Cardiac septum (tissue), 1 donor: ENCODE measurements at places on chromosomes 1 and 21. TPM values are rescaled to one million over a fixed set of nuclear protein-coding genes. Genes with fewer than 3 reads are reported as not detected.

SYT2 gene
- total RNA-seq, result not detected

CAMK1G gene
- not detected for total RNA-seq

C1orf87 gene
- total RNA-seq, result not detected

TMEM82 gene
- total RNA-seq, result not detected

PRDM15 gene
- total RNA-seq, result 3.5 TPM

FAM110D gene
- total RNA-seq, result 3.8 TPM

CFAP107 gene
- total RNA-seq, result not detected

KRTAP13-2 gene
- total RNA-seq, result not detected

KCNH1 gene
- not detected for total RNA-seq

LAMC1 gene
- total RNA-seq, result 104 TPM

TEKT2 gene
- not detected for total RNA-seq

RGS13 gene
- total RNA-seq, result 0.27 TPM

WDR64 gene
- not detected for total RNA-seq

CD48 gene
- total RNA-seq, result 1.00 TPM

OR2W3 gene
- total RNA-seq, result not detected

ITLN2 gene
- not detected for total RNA-seq

OXCT2 gene
- 1.3 TPM for total RNA-seq

OR2G6 gene
- not detected for total RNA-seq

AZIN2 gene
- 5.8 TPM for total RNA-seq

OR2AK2 gene
- not detected for total RNA-seq

CCDC24 gene
- total RNA-seq, result 1.9 TPM

S100A8 gene
- total RNA-seq, result 71.3 TPM

MYBPHL gene
- 1.2 TPM for total RNA-seq

KPRP gene
- total RNA-seq, result not detected

C1orf21 gene
- 93.6 TPM for total RNA-seq

MTARC2 gene
- 22.1 TPM for total RNA-seq

TEDDM1 gene
- not detected for total RNA-seq

RALGPS2 gene
- 5.1 TPM for total RNA-seq

CELA2A gene
- total RNA-seq, result not detected

MAGI3 gene
- 8.6 TPM for total RNA-seq

TPTE gene
- total RNA-seq, result not detected

LRRN2 gene
- total RNA-seq, result 1.6 TPM

CD101 gene
- total RNA-seq, result 1.6 TPM

GPR37L1 gene
- total RNA-seq, result not detected

JTB gene
- 61.7 TPM for total RNA-seq

OR6N1 gene
- not detected for total RNA-seq

CD1B gene
- total RNA-seq, result not detected

PHLDA3 gene
- total RNA-seq, result 44.6 TPM

CA14 gene
- 0.51 TPM for total RNA-seq

OR2L8 gene
- not detected for total RNA-seq

LAX1 gene
- 0.40 TPM for total RNA-seq

PPIAL4G gene
- total RNA-seq, result not detected

PODN gene
- total RNA-seq, result 19.4 TPM

LCE1D gene
- not detected for total RNA-seq

FAM163A gene
- 0.16 TPM for total RNA-seq

CRNN gene
- not detected for total RNA-seq

CYP4Z1 gene
- not detected for total RNA-seq

BCAR3 gene
- total RNA-seq, result 6.9 TPM

ACTN2 gene
- total RNA-seq, result 3,389 TPM

TMEM167B gene
- total RNA-seq, result 37.4 TPM

KCNQ4 gene
- total RNA-seq, result 3.6 TPM

HLX gene
- 8.1 TPM for total RNA-seq
